Fibroblast of the conjunctiva (primary cell): ENCODE measurements at places on chromosomes 4 and X.

- DNase-seq = no peak
These were observed 80.5 kb upstream of the LNX1 start for GRCh38 chr4:53671757-53672156.

DNA sequence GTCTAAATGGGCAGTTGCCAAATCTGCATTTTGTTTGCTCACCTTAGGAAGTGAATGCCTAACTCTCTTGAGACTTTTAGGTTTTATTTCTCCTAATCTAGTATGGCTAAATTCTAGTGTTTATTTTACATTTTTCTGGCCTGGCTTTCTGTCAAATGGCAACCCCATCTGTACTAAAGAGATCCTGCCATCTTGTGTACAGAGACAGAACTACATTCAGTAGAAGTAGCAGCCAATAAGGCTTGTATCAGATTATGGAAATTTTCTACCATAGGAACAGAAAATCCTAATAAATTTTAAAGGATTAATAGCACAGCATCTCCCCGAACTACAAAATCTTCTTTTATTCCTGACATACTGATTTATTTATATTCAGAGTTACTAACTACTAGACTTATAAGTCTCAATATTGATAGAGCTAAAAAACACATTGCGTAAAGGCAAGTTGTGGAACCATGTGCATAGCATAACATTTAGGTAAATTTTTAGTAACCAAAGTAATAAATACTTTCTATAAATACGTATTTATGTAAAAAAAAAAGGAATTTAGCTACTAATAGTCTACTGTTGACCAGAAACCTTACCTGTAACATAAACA lies 45.5 kb downstream of the TMEM144 start:
- peak; percentile 53 for DNase-seq

GRCh38 chr4:48746608-48747362 lies 33.3 kb downstream of the FRYL start:
- no peak for DNase-seq

DNA sequence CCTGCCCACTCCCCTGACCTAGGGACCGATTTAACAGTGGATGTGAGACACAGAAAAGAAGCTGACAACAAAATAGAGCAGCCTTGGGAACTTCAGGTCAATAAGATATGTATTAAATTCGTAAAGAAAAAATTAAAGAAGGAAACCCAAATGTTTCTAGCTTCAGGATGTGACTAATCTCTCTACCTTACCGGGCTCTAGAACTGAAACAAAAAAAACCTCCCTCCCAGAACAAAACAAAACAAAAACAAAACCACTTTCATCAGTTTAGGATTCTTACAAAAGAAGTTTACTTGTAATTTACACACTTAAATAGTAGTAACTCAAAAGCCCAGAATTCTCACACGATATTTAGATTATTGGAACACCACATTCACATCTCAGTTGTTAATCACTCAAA lies 185.8 kb upstream of the RPS6KA3 start:
- no peak for DNase-seq

DNA sequence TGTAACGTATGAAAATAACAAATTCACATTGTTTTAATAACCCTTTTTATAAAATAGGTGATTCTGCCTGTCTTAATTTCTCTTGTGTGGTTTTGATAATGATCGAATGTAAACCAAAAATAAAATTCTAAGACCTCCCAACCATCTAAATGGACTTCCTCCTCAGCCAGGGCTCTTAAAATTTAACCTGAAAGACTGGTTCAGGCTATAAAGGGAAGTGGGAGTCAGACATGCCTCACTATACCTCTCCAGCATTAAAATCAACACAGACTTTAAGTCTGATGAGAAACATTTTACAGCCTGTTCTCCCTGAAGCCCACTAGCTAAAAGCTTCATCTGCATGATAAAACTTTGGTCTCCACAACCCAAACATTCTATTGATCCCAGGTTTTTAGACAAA lies 97.6 kb upstream of the STIM2 start:
- DNase-seq = no peak

GRCh38 chrX:70592091-70592490 lies 147.5 kb downstream of the DLG3 start:
- DNase-seq = peak; percentile 29

GRCh38 chr4:176153124-176153523 lies 42.3 kb downstream of the SPATA4 start:
- no peak for DNase-seq

GRCh38 chrX:136819031-136819703 lies 38.4 kb upstream of the ARHGEF6 start:
- no peak for DNase-seq

DNA sequence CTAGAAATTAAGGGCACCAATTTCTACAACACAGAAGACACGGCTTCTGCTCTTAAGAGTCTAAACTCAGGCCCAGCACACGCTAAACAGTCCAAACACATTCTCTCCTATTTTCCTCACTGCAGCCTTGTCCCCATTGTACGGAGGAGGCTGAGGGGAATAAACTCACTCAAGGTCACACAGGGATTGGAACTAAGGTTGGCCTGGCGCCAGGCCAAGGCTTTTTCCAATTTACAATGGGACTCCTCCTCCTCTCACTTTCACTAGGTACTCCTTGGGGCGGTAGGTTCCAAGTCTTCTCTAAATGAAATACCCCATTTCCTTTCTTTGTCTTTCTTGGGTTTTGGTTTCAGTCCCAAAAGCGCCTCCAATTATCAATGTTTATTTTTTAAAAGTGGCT lies 48.7 kb upstream of the CRMP1 start:
- no peak for DNase-seq

GRCh38 chr4:74397748-74398426 lies 32.9 kb downstream of the EREG start:
- no peak for DNase-seq

DNA sequence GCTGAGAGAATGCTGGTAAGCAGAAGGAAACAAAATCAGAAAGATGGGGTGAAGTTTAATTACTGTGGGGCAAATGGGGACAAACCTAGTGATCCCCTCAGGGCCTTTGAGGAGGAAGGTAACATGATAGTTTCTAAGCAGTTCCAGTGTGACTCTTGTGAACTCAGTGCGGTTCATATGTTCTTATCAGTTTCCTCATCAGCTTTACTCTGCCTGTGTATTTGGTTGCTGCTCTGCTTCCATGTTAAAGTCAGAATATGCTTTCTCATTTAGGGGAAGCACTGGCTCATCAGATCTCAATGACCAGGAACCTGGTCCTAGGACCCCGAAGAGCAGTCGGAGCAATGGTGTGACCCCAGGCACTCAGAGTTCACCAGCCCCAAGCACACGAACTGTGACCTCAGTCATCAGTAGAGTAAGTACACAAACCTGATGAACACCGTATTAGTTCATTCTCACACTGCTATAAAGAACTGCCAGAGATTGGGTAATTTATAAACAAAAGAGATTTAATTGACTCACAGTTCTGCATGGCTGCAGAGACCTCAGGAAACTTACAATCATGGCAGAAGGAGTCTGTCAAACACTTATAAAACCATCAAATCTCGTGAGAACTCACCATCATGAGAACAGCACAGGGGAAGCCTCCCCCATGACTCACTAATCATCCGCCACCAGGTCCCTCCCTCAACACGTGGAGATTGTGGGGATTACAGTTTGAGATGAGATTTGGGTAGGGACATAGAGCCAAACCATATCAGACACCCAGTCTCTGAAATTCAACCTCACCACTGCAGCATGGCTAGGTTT lies 83.0 kb downstream of the SYTL5 start:
- DNase-seq = no peak
